ENCODE measurements at places on chromosomes 5 and 9.
A peak's percentile ranks its signal among the peaks of the same experiment; 100 is the strongest.

DNA sequence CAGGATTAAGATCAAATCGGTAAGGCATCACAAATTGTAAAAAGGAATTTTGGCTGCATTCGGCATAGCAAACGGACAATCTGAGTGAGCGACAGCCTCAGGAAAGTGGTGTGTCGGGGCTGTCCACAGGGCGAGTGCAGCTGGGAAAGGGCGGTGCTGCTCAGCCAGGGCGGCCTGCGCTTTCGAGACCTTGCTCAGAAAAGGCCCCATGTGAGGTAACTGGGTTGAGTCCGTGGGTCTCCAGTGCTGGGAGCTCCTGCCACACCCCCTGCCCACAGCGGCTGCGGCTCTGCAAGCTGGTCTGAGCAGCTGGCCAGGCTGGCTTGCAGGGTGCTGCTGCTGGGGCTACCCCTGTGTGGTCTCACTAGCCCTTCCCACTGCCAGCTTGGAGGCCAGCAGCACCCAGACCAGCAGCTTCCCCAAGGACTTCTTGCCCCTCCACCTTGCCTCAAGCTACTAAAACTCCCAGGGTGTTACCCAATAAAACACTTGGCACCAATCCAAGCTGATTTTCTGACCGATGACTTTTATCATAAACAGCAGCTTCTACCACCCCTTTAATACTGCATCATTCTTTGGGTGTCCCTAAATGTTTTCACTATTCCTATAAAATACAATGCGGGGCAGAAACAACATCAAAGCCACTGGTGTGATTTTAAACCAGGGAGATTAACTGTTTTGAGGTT lies 6.2 kb downstream of the SURF2 start:
- DNase-seq = no peak

- no peak for DNase-seq
These were observed 811.7 kb upstream of the WWC1 start for GRCh38 chr5:167479779-167480178.

DNA sequence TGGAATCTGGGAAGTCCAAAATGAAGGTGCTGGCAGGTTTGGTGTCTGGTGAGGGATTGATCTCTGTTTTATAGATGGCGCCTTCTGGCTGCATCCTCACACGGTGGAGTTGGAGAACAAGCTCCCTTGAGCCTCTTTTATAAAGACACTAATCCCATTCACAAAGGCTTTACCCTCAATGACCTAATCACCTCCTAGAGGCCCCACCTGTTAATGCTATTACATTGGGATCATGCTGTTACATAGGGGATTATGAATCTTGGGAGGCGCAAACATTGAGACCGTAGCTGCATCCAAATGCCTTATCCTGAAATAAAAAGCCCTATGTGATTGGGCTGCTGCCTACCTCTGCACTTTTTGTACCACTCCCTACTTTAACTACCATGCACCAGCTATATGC lies 197.1 kb upstream of the HMHB1 start:
- DNase-seq = no peak

- no peak for DNase-seq
These were observed 274.9 kb downstream of the GADD45G start for GRCh38 chr9:89879701-89880100.

DNA sequence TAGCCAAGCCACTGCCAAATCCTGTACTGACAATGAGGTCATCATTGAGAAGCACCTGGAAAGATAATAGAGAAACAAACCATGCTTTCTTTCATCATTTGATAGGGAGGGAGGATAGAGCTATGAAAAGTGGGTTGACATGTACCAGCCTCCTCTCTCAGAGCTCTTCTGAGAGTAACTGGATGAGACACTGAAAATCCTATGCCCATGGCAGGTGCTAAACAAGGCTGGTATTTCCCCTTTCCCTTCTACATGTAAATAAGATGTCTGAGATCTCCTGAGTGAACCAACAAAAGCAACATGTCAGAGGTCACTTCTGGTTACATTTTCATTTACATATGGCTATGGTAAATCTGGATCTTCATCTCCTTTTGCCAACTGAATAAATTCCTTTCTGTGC lies 45.3 kb upstream of the TRAF1 start:
- no peak for DNase-seq

DNA sequence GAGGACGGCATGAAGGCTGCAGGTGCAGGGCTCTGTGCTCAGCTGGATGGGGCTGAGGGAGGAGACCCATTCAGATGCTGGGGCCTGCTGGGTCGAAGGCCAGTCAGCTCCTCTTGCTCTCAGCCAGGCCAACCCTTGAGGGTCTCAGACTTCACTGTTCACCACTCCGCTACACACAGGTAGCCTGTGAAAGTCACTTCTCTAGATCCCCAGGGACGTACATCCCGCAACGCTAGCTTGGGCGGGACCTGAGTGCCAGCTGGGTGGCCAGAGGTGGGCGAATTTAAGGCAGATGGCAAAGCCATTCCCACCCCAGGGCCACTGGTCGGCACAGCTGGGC lies 42.2 kb upstream of the FCN1 start:
- DNase-seq = no peak

DNA sequence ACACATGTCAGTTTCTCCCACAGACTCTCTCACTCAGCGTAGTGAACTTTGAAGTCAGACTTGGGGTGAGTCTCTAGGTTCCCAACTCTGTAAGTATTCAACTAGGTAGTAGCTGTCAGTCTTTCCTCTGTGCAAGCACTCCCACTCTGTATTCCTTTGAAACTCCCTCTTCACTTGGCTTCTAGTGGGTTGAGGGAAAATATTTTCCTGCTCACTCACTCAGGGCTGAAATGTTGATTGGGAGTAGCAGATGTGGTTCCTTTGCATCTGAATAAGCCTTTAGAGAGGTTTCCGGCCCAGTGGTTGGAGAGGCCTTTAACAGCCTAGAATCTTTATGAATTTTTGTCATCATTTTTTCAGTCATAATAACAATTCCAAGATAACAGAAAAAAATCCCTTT lies 18.1 kb upstream of the ARRDC3 start:
- DNase-seq = no peak

- peak; percentile 90 for DNase-seq
These were observed 11.8 kb upstream of the SEMA5A start for GRCh38 chr5:9557696-9558095.

DNA sequence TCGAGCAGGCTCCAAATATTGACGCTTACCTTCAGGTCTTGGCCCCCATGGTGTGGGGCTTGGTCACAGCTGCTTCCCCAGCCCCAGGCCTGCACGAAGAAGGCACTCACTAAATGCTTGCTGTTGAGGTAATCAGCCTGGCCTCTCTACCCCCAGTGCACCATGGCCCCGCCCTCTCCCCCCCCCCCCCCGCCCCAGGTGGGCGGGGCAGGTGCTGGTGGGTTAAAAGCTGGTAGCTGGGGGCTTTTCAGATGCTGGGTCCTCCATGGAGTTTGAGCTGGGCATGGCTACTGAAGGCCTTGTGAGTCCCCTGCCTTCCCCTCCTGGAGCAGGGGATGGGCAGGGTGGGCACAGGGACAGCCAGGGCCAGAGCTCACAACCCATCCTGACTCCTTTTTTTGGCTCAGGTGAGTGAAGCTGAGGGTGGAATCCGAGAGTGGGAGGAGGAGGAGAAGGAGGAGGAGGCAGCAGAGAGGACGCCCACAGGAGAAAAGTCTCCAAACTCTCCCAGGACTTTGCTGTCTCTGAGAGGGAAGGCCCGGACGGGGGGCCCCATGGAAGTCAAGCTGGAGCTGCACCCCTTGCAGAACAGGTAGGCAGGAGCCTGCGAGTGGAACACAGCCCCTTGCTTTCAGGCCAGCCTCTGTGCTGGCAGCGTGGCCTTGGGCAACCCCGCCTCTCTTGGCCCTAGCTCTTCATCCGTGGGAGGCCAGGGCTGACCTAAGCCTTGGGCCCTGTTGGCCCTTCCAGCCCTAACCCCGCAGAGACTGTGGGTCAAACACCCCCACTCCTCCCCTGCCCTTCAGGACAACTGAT lies 4.4 kb upstream of the TSPAN17 start:
- no peak for DNase-seq

- no peak for DNase-seq
These were observed 102.5 kb downstream of the OTULIN start for GRCh38 chr5:14767053-14767452.

- DNase-seq = no peak
These were observed 45.8 kb upstream of the SEMA4D start for GRCh38 chr9:89543621-89544278.

DNA sequence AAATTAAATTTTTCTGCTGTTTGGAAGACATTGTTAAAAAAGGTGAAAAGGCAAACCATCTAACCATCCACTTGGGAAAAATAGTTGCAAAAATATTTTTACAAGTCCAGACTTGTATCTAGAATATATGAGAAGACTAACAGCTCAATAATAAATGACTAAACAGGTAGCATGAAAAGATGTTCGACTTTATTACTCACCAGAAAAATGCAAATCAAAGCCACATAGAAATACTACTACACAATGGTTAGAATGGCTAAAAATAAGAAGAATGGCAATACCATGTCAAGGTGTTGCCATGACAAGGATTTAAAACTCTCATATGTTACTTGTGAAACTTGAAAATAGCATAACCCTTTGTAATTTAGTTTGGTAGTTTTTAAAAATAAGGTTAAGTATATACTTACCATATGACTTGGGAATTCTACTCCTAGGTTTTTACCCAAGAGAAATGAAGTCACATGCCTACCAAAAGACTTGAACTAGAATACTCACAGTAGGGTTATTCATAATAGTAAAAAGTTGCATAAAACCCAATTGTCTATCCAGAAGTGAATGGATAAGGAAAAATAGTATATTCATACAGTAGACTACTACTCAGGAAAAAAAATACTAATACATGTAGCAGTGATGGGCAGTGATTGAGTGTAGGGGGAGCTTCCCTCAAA lies 93.8 kb downstream of the VPS13A start:
- no peak for DNase-seq

- DNase-seq = no peak
These were observed 120.4 kb upstream of the PTGER4 start for GRCh38 chr5:40559306-40559705.

GRCh38 chr5:94872526-94872925 lies 254.1 kb downstream of the SLF1 start:
- DNase-seq = no peak

DNA sequence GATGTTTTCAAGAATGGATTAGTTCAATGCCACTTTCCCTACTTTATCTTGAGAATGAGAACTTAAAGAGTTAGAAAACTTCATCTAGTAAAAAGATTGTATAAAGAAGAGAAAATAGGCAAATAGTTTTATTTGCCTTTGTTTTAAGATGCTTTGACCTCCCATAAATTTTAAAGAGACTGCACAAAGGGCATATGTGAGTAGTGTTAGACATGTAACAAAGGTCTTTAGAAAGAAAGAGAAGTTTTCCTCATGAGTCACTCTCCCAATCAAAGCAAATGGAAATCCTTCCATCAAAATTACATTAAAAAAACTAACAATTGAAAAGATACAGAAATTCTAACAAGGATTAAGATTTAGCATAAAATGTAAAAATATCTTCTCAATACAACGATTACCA lies 381.8 kb upstream of the KIF2A start:
- DNase-seq = no peak

DNA sequence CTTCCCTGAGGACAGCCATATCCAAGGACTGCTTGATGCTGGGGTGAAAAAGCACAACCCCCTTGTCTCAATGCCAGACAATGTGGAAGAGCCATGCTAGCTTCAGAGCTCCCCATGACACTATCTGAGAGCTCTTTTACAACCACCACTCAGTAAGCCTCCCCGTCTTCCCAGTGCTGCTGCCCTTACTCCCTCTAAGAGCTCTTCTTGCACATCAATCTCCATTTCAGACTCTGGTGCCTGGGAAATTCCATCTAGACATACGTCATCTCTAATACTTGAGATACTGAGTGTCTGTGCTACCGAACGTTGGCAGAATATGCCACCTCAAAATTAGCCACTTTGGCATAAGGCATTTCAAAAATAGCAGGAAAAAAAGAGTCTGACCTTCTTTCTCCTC lies 94.5 kb downstream of the EDIL3 start:
- DNase-seq = peak; percentile 66

GRCh38 chr9:272251-273213 lies 57.9 kb downstream of the DOCK8 start:
- DNase-seq = no peak

DNA sequence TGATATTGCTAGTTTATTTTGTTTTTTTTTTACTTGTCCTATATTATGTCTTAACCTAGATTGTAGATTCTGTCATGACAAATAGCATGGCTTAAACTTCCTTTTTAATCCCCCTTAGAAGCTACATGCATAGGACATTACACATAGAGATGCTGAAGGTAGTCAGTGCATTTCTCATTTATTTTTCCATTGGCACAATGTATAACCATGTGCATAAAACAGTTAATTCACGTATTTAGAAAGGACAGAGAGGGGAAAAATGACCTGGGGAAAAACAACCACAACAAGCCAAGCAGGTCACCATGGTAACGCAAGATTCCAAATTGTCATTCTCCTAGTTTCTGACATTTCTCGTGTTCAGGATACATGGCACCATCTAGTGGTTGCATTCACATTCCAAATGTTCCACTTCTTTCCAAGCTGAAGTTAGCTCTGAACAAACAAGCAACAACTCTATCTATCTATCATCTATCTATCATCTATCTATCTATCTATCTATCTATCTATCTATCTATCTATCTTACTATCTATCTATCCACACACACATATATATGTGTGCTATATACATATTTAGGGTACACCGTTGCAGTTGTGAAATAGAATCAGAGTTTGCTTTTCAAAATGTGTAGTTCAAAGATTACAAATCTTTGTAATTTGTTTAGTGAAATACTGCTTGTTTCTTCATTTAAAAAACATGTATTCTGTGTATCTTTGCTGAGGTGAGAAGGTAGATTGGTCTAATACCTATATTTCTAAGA lies 487.2 kb upstream of the ST8SIA4 start:
- DNase-seq = no peak

DNA sequence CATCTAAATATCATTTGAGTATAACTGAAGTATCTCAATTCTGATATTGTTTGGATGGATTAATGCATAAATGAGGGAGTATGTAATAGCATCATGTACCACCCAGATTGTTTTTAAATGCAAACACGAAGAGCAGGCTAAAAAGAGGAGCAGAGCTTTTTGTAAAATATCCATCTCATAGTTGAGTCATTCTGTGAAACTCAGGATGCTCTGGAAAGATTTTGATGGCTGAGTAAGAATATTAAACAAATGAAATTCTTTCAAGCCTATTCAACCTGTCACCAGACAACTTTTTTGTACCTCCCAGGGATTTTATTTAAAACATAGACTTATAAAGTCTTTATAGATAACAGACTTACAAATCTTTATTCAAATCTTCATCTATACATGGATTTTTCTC lies 625.9 kb downstream of the TLE4 start:
- DNase-seq = no peak

DNA sequence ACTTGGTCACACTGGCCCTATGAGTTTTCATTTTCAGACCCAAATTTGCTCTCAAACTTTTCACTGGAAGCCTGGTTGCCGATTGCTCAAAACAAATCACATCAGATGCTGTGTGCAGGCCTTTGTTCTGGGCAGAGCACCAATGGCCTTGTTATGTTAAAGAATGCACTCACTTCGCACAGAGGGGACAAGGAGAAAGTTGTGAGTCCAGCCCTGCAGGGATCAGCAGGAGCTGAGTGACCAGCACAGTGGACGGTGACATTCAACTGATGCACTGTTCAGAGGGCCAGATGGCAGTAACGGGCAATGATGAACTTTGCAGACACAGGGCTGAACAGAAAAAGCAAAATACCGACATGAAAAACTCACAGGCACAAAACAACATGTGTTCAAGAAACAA lies 86.1 kb downstream of the BARX1 start:
- DNase-seq = no peak
